NCI-H1417 treated with DMSO at 0.1 percent for 48 hours (cell line): ENCODE measurements at places on chromosomes 3 and 15.

- no peak for DNase-seq
Observed at GRCh38 chr3:99570061-99570460, 68.3 kb upstream of the COL8A1 start.

DNA sequence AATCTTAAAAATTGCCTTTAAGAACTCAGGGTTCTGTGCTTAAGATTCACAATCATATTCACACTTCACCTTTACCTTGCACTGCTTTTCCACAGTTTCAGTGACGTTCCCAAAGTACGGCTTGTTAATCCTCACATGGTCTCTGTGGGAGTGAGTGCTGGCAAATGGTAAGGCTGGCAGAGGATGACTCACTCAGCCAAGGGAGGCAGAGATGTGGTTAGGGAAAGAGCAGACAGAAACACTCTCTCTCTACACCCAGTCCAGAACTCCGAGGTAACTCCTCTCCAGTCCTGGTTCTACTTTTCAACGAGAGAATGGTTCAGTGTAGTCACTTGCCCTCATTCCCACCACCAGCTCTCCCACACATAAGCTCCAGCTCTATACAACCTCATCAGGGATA is 33.1 kb downstream of the RASGRP1 start:
- no peak for DNase-seq

DNA sequence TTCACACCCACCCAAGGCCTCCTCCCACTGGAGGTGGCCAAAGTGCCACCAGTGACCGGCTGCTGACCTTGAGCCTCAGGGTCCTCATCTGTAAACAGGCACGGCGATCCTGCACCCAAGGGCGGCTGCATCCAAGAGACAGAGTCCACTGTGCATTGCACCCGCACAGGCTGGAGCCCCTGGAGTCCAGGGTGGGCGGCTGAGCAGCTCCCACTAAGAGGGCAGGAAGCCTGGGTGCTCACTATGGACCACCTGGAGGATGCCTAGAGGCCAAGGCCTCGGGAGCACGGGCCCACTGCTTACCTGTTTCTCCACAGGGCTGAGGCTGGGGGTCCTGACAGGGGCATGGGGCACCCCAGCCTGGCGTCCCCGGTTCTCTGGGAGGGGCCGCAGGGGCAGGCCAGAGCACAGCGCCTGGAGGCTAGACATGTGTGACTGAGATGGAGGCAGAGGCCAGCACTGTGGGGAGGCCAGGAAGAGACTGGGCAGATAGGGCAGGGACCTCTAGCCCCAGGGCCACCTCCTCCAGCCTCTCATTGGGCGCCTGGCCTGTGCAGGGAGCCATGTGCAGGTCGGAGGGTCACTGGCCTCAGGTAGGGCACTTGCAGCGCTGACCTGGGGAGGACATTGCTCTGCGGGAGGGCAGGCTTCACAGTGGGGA is at the start of gene UROC1:
TSS of gene UROC1 (minus strand) at position 483 of the 661 bp plus-strand sequence. CDS start at position 429, 54 bp downstream.
- DNase-seq = no peak

- no peak for DNase-seq
Observed at GRCh38 chr15:84988909-84989644, 7.4 kb downstream of the PDE8A start.

GRCh38 chr3:192947421-192947820 is 29.8 kb upstream of the MB21D2 start:
- DNase-seq = no peak
